COLO829 (cell line): ENCODE measurements at places on chromosomes 16 and 17.

- no peak for DNase-seq
Measured at GRCh38 chr17:60695960-60696359, 18.3 kb downstream of the BCAS3 start.

- no peak for DNase-seq
Measured at GRCh38 chr17:76048711-76049110, 21.6 kb upstream of the EVPL start.

DNA sequence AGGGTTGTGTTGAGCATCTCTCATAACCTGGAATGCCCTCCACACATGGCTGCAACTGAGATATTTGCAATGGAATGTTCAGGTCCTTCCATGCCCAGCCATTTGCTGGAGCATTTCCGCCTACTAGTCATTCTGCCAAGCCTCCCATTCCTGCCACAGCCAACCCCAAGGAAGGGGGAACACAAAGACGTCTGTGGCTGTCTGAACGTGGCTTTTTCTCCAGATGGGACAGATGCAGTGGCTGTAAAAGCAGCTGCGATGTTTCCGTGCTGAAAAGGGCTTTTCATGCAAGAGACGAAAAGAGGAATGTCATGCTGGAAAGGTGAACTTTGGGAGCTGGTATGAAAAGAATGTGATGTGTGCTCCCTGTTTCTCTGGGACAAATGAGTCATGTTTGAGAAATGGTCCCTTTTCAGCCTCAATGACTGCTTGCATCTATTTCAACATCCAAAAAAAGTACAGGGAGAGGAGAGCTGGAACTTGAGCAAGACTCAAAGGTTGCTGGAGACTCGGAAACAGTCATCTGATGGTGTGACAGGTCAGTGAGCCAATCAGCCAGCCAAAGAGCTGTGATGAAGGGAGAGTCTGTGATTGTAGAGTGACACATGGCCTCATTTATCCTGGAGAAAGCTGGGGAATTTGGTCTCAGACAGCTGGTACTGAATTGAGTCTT lies 208.9 kb downstream of the SHISA9 start:
- peak; percentile 7 for DNase-seq

- DNase-seq, result no peak
Measured at GRCh38 chr17:79504181-79504605, 106.7 kb downstream of the RBFOX3 start.

DNA sequence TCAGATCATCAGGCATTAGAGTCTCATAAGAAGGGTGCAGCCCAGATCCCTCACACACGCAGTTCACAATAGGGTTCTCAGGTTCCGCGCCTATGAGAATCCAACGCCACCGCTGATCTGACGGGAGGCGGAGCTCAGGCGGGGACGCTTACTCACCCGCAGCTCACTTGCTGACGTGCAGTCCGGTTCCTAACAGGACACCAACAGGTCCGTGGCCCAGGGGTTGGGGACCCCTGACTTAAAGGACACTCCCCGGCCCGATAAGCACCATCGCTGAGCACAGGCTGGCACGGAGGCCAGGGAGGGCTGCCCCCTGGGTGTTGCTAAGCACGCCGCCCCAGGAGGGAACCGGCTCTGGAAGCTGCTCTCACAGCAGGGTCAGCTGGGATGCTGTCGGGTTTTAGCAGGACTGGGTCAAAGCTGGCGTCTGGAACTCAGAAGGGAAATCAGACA lies 30.1 kb upstream of the BAHCC1 start:
- no peak for DNase-seq

- no peak for DNase-seq
Measured at GRCh38 chr16:66188917-66189725, 177.4 kb upstream of the CDH5 start.

DNA sequence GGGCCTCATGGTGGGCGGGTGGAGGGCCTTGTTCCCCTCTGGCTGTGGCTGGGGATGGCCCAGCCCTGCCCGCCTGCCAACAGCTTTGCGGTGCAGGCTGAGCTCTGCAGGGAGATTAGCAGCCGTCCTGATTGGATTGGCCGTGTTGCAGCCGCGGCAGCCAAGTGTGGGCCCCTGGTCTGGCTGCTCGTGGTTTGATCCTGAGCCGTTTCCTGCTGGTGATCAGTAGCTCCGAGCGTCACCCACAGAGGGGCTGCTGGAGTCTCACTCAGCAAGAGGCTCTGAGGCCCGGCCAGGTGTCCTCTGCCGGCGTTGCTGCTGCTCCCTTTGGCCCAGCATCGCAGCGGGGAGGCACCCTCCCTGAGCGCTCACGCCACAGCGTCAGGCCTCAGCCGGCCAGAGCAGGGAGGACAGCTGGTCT lies 32.5 kb downstream of the BAIAP2 start:
- DNase-seq, result no peak

GRCh38 chr17:41848788-41849187 lies 11.2 kb downstream of the KLHL10 start:
- DNase-seq, result no peak

- DNase-seq, result peak; percentile 16
Measured at GRCh38 chr16:74862743-74863244, 88.2 kb upstream of the FA2H start.

DNA sequence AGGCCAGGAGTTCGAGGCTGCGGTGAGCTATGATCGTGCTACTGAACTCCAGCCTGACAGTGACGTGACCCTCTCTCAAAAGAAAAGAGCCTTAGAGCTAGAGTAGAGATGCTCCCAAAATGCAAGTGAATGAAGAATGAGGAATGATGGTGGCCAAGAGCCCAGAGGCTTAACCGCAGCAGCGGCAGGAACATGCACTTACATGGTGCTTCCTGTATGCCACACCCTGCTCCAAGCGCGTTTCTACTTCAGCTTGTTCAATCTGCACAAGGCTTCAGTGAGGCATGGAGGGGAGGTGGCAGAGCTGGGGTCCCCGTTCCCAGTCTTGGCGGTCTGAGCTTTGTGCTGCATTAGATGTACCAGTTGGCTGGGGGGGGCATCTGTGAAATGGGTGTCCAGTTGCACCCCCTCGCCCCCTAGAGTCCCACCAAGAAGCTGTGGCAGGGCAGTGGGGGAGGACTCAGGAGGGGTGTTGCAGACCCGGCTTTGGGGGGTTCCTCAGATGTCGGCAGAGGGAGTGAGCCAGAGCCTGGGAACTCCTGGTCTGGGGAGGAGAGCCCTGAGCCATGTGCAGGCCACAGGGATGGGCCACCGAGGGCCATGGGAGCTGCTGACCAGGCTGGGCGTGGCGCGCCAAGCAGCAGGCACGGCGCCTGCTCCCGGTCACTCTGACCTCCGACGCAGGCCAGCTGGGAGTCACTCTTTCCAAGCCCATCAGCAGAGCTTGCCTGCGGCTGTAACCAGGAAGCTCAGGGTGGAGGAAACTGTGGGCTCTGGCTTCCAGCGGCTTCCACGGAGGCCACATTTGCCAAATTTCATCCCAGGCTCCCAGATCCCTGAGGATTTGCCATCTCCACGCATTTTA lies 260.1 kb downstream of the PARN start:
- DNase-seq, result no peak

DNA sequence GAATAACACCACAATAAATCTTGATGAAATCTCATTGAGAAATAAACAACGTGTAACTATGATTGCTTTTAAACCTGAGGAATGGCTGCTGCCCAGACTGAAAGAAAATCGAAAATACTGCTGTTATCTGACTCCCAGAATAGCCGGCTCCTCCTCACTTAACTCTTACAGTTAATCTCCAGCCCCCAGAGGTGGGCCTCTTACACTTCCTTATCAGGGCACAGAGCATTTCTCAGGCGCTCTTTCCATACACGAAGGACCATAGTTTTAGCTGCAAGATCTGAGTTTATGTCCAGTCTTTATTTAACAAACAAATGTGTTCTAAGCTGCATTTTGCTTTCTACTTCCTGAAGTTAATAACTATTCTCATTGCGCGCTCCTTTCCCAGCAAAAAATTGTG lies 206.9 kb downstream of the MAP2K4 start:
- no peak for DNase-seq

DNA sequence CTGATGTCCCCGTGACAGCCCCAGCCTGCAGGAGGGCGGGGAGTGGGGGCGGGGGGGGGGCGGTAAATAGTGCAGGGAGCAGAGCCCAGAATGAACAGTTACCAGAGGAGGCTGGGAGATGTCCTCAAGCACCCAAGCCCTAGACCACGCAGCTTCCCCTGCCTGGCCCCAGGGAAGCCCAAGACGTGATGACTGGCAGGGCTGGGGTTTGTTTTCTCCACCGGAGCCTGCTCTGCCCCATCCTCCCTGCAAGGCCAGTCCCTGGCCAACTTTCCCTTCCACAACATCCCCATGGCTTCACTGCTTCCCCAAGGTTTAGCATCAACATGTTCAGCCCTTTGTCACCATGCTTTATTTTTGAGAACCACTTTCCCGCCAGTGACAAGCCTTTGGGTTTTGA lies 1.4 kb upstream of the BEAN1 start:
- no peak for DNase-seq

DNA sequence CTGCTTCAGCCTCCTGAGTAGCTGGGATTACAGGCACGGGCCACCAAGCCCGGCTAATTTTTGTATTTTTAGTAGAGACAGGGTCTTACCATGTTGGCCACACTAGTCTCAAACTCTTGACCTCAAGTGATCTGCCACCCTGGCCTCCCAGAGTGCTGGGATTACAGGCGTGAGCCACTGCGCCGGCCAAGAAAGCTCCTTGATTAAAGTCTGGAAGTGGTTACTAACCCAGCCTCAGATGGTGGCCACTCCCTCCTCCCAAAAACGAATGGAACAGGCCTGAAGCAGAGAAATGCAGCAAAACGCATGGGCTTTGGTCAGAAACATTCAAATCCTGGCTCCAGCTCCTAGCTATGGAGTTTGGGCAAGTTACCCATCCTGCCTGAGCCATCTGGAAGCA lies 11.3 kb downstream of the FKBP10 start:
- no peak for DNase-seq

GRCh38 chr17:44736551-44737240 lies 22.1 kb upstream of the ADAM11 start:
- no peak for DNase-seq

GRCh38 chr17:61728297-61728836 lies 135.0 kb downstream of the BRIP1 start:
- DNase-seq, result no peak

DNA sequence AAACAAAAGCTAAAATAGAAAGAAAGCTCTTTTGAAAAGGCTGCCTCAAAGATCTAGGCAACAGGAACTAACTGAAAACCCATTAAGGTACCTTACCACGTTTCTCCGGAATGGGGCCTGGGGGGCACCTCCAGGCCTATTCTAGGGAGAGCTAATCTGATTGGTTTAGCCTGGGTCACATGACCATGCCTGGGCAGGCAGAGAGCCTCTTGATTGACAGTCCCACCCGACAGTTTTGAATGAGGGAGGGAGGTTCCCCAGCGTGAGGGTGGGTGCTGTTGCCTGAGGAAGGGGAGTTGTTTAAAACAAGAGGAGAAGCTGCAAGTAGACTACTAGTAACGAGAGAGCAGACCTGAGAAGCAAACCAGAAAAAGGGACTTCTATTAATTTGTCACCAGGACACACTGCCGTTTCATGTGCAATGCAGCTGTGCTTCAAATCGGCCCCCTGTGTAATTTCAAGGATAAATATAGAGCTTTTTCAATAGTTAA lies 143.4 kb upstream of the HS3ST2 start:
- peak; percentile 66 for DNase-seq

- DNase-seq, result no peak
Measured at GRCh38 chr16:11009027-11009755, 64.8 kb downstream of the CLEC16A start.

DNA sequence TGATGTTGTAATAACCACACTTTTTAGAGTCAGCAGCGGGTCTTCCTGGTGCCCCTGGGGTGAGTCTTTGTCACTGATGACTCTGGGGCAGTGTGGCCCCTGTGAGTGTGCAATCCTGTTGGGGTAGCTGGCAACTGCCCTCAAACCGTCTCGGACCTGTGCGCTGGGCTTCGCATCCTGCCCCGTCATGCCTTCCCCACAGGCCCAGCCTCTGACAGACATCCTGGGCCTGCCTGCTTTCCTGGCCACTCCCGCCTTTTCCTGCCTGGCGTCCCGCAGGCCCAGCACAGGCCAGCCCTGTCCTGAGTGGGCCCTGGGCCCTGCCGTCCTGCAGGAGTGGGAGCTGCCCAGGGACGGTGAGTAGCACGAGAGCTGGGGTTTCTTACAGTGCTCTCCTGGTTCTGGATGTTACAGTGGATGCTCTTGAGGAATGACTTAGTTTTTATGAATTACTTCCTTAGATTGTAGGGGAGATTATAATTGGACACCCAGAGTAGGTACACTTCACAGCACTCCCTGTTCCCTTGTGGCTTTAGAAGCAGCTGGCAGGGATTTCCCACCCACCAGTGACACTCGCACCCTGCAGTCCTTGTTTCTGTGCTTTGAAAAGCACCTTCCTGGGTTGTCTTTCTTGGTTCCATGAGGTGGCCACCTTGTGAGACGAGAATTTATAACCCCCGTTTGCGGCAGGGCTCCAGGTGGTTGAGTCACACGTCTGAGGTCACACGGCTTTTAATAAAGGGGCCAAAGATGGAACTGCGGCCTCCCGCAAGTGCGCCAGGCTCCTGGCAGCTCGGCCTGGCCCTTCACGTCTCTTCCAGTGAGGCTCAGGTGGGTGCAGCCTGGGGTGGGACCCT lies 50.0 kb upstream of the CAPN15 start:
- DNase-seq, result no peak

DNA sequence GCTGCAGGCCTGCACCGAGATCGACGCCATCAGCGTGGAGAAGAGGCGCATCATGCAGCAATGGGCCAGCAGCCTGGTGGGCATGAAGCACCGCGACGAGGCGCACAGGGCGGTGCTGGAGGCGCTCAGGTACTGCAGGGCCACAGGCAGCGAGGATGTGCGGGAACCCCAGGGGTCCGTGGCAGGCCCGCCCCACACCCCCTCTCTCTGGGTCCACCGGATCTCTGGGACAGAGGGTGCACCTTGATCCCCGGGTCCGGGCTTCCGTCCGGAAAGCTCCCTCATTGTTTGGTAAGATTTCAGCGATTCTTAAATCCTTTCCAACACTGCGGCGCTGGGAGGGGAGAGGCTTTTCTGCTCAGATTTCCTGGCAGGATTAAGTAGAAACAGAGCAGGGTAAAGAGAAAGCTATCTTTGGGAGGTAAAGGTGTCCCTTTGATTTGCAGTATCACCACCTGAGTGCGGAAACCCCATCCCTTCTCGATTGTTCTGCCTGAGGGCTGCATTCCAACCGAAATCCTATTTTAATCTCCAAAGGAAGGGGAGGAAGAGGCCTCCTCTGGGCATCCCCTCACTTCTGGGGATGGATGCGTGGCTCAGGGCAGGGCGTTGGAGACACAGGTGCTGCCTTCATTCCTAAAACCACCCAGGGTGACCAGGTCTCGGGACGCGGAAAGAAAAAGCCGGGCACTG lies 29.2 kb downstream of the CCDC40 start:
- DNase-seq, result no peak
